CD4-positive, CD25-positive, alpha-beta regulatory T cell (primary cell): ENCODE measurements at places on chromosomes 6 and 20. TPM values are rescaled to one million over a fixed set of nuclear protein-coding genes. Genes with fewer than 3 reads are reported as not detected.

- no peaks in the 10 kb centered on the region for H3K27me3 ChIP-seq
- no peaks in the 10 kb centered on the region for H3K4me1 ChIP-seq
- no peak for DNase-seq
- H3K4me3 ChIP-seq = no peak overlapping the region
- no peaks in the 10 kb centered on the region for H3K36me3 ChIP-seq
- no peak overlapping the region for H3K27ac ChIP-seq
These were observed 46.2 kb downstream of the HLA-C start for GRCh38 chr6:31225735-31226134.

DNA sequence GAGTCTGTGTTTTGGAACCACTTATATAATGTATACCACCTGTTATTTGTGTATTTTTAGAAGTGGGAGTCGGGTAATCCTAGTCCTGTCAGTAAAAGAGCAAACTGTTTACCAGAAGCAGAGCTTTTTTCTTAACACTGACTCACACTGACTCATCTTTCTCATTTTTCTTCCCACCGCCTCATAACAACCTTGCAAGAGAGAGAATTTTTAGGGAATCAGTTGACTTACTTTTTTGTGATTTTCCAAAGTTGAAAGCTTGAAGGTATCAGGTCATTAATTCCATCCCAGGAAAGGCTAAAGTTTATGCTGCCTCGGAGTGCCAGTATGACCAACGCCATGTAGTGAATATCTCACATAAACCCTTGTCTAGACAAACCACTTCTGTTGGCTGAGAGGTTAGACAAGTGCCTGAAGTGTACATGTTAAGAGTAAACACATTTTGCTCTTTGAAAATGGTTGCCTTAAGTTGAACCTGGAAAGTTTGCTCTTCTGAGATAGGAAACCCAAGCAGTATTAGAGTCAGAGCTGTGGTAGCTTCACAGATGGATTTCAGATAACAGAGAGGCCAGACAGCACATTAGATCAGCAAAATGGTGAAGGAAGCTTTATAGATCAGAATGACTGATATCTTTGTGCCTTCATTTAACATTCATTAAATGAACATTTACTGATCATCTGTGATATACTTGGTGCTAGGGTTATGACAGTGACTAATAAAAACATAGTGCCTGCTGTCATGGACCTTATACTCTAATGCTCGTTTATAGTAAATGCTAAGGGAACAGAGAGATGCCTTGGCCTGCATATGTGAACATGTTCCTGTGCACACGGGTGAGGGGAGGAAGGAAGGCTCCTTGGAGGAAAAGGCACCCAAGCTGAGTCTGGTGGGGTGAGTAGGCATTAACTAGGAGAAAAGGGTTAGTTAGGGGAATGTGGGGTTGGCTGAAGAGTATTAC lies 29.1 kb upstream of the PKIG start:
- H3K36me3 ChIP-seq = no peaks in the 10 kb centered on the region
- peaks cover 2% of the 10 kb centered on the region for H3K27me3 ChIP-seq
- DNase-seq = no peak
- H3K4me1 ChIP-seq = no peaks in the 10 kb centered on the region
- no peak overlapping the region for H3K4me3 ChIP-seq

DNA sequence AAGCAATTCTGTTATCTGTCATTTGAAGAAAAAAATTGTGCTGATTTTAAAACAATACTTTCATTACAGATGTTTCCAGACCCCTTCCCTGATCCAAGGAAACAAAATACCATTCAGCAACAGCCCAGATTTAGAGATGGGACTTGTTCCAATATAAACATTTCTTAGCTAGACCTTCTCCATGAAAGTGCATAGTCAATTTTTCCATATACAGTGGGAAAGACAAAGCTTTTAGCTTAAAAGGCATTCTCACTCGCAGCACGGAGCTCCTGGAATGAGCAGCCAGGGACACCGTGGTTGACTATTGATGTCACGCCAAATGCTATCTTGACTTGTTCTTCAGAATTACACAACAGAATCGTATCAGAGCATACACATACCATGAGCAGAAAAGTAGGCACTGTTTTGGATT lies 21.5 kb downstream of the LAMA4 start:
- H3K27ac ChIP-seq = no peak overlapping the region
- H3K27me3 ChIP-seq = peaks cover 21% of the 10 kb centered on the region
- DNase-seq = no peak
- H3K36me3 ChIP-seq = no peaks in the 10 kb centered on the region

GRCh38 chr6:129638055-129638684 lies 71.8 kb downstream of the ARHGAP18 start:
- no peak overlapping the region for H3K4me3 ChIP-seq
- peaks cover 6% of the 10 kb centered on the region for H3K36me3 ChIP-seq
- DNase-seq = no peak
- no peak overlapping the region for H3K27ac ChIP-seq

DNA sequence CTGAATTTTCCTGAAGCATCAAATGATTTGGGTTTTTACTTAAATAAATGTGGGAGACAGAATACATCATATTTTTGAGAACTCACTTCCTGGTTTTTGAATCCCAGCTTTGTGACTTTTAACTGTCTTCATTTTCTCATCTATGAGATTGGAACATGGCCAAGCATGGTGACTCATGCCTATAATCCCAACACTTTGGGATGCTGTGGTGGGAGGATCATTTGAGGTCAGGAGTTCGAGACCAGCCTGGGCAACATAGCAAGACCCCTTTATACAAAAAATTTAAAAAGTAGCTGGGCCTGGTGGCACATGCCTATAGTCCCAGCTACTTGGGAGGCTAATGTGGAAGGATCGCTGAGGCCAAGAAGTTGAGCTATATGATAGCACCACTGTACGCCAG lies 122.3 kb downstream of the QKI start:
- peaks cover 6% of the 10 kb centered on the region for H3K36me3 ChIP-seq
- no peaks in the 10 kb centered on the region for H3K4me1 ChIP-seq
- no peak for DNase-seq
- no peak overlapping the region for H3K27ac ChIP-seq
- H3K27me3 ChIP-seq = no peaks in the 10 kb centered on the region
- H3K4me3 ChIP-seq = no peak overlapping the region

DNA sequence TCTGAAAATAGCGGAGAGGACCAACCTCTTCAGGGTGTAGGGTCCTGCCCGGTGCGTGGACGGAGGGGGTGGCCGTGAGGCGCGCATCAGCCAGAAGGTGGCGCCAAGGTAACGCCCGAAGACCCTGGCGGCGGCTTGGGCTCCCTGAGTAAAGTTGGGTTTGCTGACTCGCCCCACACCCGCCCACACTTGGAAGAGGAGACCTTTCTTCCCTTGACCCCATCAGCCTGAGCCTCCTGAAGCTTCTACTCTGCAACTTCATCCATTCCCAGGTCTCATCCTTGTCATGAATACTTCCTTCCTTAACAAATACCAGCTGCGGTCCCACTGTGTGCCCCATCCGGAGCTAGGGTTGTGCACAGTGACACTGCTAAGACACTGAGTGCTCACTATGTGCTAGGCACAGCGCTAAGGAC lies 14.6 kb downstream of the CD40 start:
- H3K36me3 ChIP-seq = no peaks in the 10 kb centered on the region
- peaks cover 5% of the 10 kb centered on the region for H3K27me3 ChIP-seq
- DNase-seq = peak; percentile 46

DNA sequence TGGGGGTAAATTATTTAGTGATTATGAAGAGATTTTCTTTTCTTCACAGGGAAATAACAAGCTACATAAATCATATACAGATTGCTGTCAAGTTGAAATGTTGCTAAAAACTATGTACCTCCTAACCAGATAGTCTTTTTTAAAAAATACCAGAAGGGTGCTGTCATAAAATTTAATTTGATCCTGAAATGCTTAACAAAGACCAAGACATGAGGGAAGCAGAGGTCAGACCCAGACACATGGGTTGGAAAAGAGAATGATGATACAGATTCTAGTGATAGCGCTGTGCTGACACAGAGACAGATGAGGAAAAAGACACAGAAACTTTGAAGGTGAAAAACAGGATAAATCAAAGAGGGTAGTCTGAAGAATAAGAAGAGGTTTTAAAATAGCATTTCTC lies 573.1 kb downstream of the HACE1 start:
- H3K4me3 ChIP-seq = no peak overlapping the region
- no peak for DNase-seq
- no peak overlapping the region for H3K27ac ChIP-seq
- H3K4me1 ChIP-seq = no peaks in the 10 kb centered on the region
- no peaks in the 10 kb centered on the region for H3K36me3 ChIP-seq
- H3K27me3 ChIP-seq = no peaks in the 10 kb centered on the region

DNA sequence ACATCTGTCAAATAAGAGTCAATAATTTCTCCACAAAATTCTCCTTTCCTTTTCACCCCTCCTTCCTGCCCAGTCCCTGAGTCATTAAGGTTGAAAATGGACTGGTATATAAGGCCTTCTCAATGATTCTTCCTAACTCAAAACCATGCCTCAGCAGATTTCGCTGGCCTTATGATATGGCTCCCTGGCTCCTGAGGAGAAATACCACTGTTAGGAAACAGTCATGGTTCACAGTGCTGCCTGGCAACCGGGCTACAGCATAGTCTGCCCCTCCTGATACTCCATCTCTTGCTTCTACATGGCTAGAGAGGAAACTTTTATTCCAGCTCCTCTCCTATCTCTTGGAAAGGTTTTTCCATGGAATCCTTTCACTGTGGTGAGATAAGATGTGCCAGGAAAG lies 4.7 kb downstream of the UBE2J1 start:
- no peaks in the 10 kb centered on the region for H3K36me3 ChIP-seq
- H3K27me3 ChIP-seq = no peaks in the 10 kb centered on the region
- H3K27ac ChIP-seq = no peak overlapping the region
- H3K4me1 ChIP-seq = peaks cover 34% of the 10 kb centered on the region
- DNase-seq = no peak

GRCh38 chr20:20405623-20406022 lies 37.7 kb downstream of the INSM1 start:
- H3K4me1 ChIP-seq = no peaks in the 10 kb centered on the region
- no peak overlapping the region for H3K27ac ChIP-seq
- no peaks in the 10 kb centered on the region for H3K27me3 ChIP-seq
- H3K4me3 ChIP-seq = no peak overlapping the region

GRCh38 chr6:170433163-170434116 lies 119.7 kb downstream of the PSMB1 start:
- no peak for DNase-seq
- no peaks in the 10 kb centered on the region for H3K36me3 ChIP-seq
- no peaks in the 10 kb centered on the region for H3K27me3 ChIP-seq
- H3K4me3 ChIP-seq = no peak overlapping the region
- no peak overlapping the region for H3K27ac ChIP-seq

DNA sequence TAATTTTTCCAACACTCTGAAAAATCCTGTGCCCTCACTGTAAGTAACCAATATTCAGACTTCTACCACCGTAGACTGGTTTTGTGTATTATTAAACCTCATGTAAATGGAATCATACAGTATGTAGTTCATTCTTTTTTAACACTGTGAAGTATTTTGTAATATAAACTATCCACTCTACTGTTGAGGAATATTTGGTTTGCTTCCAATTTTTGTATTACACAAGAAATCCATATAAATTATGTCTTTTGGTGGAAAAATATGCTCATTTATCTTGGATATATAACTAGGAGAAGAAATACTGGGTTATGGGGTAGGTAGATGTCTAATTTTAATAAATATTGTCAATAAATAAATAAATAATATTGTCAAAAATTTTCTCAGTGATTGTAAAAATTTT lies 116.8 kb downstream of the CHD6 start:
- DNase-seq = no peak
- no peak overlapping the region for H3K27ac ChIP-seq
- peaks cover 31% of the 10 kb centered on the region for H3K36me3 ChIP-seq
- no peaks in the 10 kb centered on the region for H3K27me3 ChIP-seq
- no peaks in the 10 kb centered on the region for H3K4me1 ChIP-seq
- H3K4me3 ChIP-seq = no peak overlapping the region

- H3K4me1 ChIP-seq = peaks cover 9% of the 10 kb centered on the region
- peaks cover 2% of the 10 kb centered on the region for H3K36me3 ChIP-seq
- DNase-seq = no peak
These were observed 4.4 kb downstream of the HLA-DQB1 start for GRCh38 chr6:32662099-32662498.

DNA sequence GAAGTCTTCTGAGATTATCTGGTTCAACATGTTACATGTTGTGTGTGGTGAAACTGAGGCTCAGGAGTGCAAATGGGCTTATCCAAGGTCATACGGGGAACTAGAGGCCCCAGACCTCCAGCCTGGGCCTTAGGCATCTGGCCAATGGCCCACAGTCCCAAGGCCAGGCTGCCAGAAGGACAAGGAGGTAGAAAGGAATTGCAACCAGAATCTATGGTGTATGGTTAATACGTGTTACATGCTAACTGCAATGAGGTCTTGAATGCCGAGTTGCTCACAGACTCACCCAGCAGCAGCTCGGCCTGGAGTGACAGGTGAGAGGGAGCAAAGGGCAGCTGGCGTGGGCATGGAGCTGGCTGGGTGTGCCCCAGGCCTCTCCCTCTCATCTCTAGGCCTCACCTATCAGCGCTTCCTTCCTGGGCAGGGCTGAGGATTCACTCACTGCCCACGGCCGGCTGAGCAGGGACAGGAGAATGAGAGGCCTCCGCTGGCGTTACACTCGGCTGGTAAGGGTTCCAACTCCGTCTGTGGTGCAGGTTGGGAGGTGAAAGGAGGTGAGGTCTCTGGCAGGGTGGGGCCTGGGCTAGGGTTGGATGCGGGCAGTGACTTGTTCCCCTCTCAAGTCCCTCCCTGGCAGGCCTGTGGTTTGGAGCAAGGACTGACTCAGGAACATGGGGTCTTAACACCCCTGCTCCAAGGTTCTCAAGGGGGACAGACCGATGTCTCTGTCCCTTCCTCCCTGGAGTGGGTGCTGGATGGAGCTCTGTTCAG lies at the start of gene TLDC2:
TSS of gene TLDC2 (plus strand) at position 437 of the 771 bp plus-strand sequence. CDS start at position 474, 37 bp downstream.
- no peak for DNase-seq
- H3K27me3 ChIP-seq = no peaks in the 10 kb centered on the region
- no peaks in the 10 kb centered on the region for H3K36me3 ChIP-seq
- no peak within 1 kb of the TSS for H3K4me3 ChIP-seq
- H3K27ac ChIP-seq = no peak within 1 kb of the TSS

GRCh38 chr6:119137194-119138072 lies 59.0 kb upstream of the FAM184A start:
- DNase-seq = no peak
- H3K36me3 ChIP-seq = no peaks in the 10 kb centered on the region
- H3K27ac ChIP-seq = no peak overlapping the region
- H3K4me3 ChIP-seq = no peak overlapping the region
- H3K27me3 ChIP-seq = peaks cover 2% of the 10 kb centered on the region
- no peaks in the 10 kb centered on the region for H3K4me1 ChIP-seq

DNA sequence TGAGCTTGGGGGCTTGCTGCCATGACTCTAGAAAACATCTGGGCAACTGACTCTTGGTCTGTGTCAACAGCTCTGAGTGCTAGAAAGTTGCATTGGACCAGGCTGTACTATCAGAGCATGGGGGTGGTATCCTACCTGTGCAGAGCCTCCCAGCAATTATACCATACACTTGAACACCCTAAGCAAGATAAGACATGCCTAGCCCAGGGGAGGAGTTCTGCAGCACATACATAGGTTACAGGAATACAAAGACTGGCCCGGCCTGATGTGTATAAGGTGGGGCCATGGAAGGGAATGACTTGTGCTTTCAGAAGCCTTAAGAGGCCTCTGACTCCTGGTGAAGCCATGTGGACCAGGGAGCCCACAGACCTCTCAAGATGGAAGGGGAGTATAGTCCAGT lies 11.4 kb upstream of the MOCS1 start:
- no peak overlapping the region for H3K27ac ChIP-seq
- H3K4me1 ChIP-seq = no peaks in the 10 kb centered on the region
- H3K36me3 ChIP-seq = no peaks in the 10 kb centered on the region
- H3K4me3 ChIP-seq = no peak overlapping the region
- DNase-seq = no peak

The POM121L2 gene
- total RNA-seq = not detected

The TSBP1 gene
- total RNA-seq = not detected
